Stimulated activated CD4-positive, alpha-beta T cell treated with anti-CD3 and anti-CD28 coated beads, Interleukin-4, amount 100 ng/mL, for 48 hours (primary cell): ENCODE measurements at places on chromosomes 3 and 15.

- no peak for DNase-seq
Measured at GRCh38 chr3:143247073-143247472, 127.5 kb downstream of the CHST2 start.

- DNase-seq = no peak
Measured at GRCh38 chr3:189103208-189103607, 68.6 kb upstream of the TPRG1 start.

GRCh38 chr15:76431971-76432370, 95.4 kb downstream of the ISL2 start:
- DNase-seq = no peak

DNA sequence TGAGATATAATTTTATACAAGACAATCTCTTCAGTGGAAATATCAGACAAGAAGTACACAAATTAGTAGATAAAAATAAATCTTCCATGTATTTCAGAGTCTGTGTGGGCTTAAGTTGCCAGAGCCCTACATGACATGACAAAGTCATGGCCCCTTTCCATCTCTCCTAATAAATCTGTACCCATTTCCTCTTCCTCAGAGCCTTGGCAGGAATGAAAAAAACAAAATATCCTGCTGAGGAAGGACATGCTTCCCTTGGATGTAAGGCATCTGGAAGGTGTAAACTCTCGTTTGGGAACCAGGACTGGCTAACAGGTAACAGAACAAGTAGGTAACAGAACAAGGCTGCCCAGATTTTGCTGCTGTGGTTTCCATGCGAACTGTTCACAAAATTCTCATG, 148.1 kb downstream of the SNRK start:
- no peak for DNase-seq

DNA sequence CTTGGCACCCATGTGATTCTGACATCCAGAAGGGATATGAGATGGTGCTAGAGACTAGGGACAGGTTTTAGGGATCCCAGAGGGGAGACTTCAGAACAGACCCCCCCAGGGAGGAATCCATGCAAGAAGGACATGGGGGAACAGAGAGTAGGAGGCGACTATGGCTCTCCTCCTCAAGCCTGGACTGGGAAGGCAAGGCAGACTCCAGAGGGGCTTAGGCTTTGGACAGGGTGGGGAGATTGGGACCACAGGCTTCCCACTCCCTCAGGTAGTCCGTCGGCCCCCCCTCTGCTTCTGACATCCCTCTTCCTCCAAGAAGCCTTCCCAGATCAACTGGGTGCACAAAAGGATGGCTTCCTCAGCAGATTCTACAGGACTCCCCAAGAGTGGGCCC, 3.0 kb upstream of the VIPR1 start:
- DNase-seq = no peak
